Activated T-cell treated with anti-CD3 and anti-CD28 coated beads for 48 hours (primary cell): ENCODE measurements at places on chromosomes 11 and 22.

DNA sequence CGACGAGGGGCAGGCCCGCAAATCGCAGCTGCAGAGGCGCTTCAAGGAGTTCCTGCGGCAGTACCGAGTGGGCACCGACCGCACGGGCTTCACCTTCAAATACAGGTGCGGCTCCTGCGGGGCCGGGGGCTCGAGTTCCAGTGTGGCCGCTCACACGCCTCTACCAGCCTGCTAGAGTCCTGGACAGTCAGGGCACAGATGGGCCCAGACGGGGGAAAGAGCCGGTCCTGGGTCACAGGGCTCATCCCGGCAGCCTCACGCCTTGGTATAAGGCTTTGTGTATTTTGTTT, 506 bp downstream of the MCM5 start:
- DNase-seq = no peak

DNA sequence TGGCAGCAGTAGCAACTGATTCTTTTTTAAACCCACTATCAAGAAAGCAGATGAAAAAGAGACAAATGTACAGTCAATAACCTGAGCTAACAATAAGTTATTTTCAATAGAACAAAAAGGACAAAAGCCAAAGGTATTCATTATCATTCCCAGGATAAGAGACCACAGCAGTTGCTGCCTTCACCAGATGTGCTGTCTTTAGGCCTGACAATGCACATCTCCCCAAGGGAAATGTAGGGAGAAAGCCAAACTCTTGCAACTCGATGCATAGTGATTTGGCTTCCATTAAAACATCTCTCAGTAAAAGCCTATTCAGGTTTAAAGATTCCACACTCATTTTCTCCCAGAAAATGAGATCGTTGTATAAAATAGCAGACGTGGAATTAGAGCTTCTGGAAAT, 210.7 kb downstream of the METTL15 start:
- DNase-seq = no peak

DNA sequence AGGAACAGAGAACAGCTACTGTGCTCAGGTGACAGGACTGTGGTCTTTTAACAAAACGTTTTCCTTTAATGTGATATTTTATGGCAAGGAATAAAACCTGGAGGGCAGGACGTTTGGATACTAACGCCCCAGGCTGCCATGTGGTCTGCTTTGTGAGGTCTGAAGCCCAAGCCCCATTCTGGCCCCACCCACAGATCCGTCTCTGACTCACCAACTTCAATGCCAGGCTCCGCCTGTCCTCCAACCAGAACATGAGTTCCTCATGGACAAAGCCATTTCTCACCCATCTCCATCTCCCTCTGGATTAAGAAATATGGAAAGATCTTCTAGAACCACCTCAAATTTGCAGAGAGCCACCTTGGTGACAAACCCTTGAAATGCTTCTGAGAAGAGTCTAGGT, 148.8 kb downstream of the CRYBB2 start:
- DNase-seq = no peak

DNA sequence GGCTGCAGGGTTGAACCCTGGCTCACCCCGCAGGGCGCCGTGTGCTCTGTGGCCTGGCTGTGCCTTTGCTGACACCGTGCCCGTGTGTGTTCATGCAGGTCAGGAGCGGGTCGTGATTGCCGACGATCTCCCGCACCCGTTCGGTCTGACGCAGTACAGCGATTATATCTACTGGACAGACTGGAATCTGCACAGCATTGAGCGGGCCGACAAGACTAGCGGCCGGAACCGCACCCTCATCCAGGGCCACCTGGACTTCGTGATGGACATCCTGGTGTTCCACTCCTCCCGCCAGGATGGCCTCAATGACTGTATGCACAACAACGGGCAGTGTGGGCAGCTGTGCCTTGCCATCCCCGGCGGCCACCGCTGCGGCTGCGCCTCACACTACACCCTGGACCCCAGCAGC, 47.0 kb upstream of the PPP6R3 start:
- DNase-seq = no peak

DNA sequence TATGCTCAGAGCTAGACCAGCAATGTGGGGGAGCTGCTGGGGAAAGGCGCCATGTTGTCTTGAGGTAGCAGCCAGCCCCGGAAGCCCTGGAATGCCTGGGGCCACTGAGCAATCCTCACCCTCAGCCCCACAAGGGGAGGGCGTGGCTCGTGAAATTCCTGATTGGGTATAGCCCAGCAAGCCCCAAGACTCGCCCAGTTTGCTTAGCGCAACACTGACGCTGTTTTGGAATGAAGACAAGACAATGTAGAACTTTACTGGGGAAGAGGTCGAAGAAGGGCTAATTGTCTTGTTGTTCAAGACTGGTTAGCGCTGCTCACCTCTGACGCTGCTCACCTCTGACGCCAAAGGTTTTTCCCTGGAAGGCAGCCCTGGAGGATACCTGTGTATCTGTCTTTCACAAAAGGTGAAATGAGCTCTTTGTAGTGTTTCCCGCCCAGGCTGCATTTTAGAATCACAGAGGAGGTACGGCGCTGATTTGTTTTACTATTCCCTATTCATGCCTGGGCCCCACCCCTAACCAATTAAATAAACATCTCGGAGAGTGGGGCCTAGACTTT, 47.6 kb downstream of the ST3GAL4 start:
- DNase-seq = no peak

DNA sequence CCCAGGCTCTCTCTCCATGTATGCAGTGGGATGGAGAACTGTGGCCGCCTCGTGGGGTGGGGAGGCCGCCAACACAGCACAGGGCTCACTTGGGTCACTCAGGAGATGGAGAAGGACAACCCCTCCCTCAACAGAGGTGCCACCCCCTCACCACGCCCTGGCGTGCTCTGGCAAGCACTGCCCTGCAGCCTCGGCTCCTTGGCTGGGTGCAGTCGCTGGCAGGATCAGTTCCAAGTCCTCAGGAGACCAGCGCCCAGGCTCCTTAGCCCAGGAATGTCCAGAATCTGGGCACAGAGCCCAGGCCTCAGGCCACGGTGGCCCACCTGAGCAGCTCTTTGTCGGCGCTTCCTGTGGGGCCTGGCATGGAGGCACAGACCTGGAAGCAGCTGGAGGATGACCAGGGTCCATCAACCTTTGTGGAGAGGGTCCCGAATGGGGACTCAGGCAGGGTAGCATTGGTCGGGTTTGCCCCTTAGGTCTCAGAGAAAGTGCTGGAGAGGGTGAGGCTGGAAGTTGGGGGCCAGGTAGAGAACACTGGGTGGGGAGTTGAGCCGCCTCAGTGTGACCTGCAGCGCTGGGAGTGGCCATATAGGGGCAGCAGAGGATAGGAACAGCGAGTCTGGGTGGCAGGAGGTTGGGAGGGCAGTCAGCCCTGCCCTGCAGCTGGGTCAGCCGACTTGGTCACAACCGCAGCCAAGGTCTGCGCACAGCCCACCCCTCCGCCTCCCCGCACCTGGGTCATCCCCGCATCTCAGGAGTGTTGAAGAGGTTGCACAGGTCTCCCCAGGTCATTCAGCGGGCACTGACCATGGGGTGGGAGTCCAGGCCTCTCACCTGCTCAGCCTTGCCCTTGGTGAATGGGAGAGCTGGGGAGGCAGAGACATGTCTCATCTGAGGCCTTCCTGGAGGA, 8.2 kb downstream of the SUSD2 start:
- DNase-seq = peak; percentile 50

- no peak for DNase-seq
Observed at GRCh38 chr11:85299258-85299942, 327.7 kb downstream of the DLG2 start.

DNA sequence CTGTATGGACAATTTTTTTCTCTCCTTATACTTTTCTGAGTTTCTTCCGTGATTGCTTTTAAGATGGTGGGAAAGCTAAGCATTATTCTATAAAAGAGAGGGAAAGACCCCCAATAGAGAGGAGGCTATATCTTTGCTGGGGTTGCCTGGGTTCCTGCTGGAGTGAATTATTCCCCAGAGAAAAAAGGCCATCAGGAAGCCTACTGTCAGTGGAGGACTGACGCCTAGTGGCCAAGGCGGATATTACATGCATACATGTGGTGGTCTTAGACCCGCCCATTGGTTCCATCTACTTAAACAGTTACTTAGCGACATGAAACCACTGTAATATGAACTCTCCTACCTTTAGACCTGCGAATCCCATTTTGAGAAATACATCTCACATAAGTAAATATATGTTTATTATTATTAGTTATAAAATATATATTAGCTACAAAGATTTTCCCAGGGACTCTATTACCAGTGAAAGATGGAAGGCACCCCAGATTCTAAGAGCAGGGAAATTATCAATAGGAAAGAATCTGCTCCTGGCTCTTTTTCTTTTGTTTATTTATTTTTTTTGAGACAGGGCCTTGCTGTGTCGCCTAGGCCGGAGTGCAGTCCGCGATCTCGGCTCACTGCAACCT, 15.7 kb upstream of the PGA3 start:
- DNase-seq = peak; percentile 69

GRCh38 chr11:27973851-27974536, 134.0 kb downstream of the KIF18A start:
- DNase-seq = no peak

- no peak for DNase-seq
Observed at GRCh38 chr11:134349802-134350355, 18.1 kb downstream of the GLB1L2 start.

- DNase-seq = no peak
Observed at GRCh38 chr22:41398921-41399320, 17.2 kb downstream of the TEF start.

- DNase-seq = no peak
Observed at GRCh38 chr22:42388130-42388797, 43.9 kb downstream of the NFAM1 start.

- no peak for DNase-seq
Observed at GRCh38 chr11:66251809-66252208, 16.6 kb upstream of the RAB1B start.

GRCh38 chr22:45962756-45963324, 14.1 kb downstream of the WNT7B start:
- no peak for DNase-seq

GRCh38 chr11:67400942-67401494, 640 bp downstream of the PPP1CA start:
- no peak for DNase-seq

DNA sequence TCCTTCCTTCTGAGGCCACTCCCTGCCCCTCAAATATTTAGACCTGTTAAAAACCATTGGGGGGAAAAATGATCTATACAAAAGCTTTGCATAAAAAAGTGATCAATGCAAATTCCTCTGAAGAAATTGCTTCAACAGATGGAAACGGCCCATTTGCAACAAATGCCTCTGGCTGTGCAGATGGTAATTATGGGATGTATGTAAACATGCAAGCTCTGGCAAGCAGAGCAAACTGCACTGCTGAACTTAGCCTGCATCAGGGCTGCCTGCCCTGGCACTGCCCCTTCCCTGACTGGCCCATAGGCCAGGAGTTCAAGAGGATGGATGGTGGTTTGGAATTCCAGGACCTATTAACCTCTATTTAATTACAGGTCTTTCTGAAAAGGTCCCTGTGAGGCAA, 388.7 kb downstream of the MIAT start:
- DNase-seq = no peak

DNA sequence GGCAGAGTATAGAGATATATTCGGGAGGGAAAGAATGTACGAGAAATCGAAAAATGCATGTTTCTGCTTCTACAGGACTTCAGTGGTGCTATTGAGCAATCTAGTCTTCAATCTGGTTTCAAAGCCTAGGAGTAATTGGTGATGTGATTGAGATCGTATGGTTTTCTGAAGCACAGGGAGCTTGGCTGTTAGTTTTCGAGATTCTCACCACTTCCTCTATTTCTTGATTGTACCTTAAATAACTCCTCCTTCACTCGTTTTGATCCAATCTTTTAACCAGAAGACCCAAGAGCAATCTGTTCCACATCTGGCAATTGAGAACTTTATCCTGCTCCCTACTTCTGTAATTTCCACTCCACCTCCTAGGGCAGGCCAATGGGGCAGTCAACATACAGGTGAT, 518 bp downstream of the CCDC179 start:
- DNase-seq = no peak

DNA sequence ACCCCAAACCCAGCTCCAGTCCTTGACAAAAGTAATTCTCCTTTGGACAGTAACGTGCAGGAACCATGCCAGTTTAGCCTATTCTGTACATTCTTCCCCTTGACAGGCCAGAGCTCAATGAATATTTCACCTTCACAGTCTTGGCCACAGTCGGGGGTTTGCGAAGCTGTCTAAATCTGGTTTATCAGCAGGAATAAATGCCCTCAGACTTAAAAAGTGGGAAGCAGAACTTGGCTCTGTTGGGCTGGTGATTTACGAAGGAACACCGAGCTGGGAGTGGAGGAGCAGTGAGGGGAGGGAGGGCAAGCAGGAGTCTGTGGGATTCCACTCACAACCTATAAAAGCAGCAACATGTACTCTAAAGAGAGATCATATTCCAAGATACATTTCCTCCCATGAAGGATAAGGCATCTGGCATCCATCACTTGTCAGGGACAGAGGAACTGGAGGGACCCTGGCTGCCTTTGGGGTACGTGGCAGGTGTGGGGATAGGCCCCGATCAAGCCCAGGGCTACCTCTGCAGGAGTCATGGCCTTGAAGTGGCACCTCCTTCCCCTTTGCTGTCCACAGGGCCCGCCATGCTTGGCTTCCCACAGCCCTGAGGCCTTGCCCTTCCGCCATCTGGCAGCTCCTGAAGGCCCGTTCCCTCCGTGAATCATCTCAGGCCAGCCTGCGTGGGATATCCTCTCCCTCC, 154.3 kb downstream of the ADAMTS15 start:
- DNase-seq = no peak

- no peak for DNase-seq
Observed at GRCh38 chr11:44964526-44965209, 14.0 kb upstream of the TP53I11 start.

DNA sequence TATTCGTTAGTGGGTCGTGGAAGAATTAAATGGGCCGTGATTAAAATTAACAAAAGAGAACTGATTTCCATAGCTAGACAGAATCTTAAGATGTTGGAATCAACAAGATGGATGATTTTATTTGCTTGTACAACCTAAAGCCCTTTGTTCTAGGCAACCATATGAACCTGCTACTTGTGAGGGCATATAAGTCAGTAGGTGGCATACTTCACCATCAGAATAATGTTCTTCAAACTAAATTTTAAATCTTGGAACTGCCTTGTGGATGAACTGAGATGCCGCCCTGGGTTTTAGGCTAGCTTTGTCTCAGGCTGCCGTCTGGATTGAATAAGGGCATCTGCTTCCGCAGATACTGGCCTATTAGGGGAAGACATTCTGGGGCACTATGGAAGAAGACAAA, 40.9 kb downstream of the CSRP3 start:
- no peak for DNase-seq

GRCh38 chr11:32006799-32007388, 84.0 kb upstream of the RCN1 start:
- no peak for DNase-seq

- DNase-seq = no peak
Observed at GRCh38 chr11:14861680-14862079, 30.4 kb downstream of the CYP2R1 start.

DNA sequence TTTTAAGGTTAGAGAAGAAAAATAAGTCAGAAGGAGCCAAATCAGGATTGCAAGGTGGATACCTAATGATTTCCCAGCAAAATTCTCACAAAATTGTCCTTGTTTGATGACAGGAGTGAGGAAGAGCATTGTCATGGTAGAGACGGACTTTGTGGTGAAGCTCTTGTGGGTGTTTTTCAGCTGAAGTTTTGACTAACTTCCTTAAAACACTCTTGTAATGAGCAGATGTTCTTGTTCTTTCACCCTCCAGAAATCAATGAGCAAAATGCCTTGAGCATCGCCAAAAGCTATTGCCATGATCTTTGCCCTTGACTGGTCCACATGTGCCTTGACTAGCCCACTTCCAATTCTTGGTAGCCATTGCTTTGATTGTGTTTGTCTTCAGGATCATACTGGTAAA, 20.0 kb downstream of the CALCB start:
- DNase-seq = no peak
